Right hindlimb (tissue), 1 donor: ENCODE measurements at places on chromosomes 11 and 22.
A peak's percentile ranks its signal among the peaks of the same experiment; 100 is the strongest.

DNA sequence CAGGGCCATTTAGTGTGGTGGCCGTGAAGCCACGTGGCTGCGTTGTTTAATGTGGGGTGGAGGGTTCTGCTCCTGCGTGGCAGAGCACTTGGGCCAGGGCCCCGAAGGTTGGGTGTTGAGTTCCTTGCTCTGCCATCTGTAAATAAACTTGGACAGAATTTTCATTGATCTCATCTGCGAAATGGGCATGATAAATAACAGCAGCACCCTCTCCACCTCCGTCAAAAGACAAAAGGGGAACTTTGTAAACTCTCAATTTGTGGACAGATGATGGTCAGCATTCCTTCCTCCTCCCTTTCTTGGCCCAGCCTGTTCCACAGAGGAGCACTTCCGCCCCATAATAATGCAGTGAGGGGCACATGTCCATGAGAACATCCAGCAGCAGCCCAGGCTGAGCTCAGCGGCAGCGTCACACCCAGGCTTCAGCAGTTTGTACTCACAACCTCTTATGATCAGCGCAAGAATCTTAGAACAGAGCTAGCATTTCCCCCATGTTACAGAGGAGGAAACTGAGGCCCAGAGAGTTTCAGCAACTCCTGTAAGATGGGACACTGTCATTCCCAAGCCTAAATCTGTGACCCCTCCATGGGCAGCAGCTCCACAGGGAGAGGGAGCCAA is 874.5 kb downstream of the BRD1 start:
- no peak for DNase-seq

DNA sequence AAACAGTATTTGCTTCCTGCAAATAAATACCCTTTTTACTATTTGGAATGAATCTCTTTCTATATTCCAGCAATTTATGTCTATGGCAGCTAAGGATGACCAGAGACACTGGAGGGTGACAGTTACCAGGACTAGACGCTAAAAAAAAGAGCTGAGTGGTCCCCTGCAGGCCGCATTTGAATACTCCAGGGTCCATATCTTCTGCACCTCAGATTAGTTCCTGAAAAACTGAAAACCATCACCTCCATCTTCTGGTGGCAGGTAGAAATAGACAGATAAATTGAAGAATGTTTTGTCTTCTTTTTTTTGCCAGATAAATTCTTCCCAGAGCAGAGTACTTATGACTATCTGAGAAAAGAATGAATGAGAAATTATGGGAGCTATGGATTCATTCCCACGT is 145.6 kb downstream of the CSNK2A3 start:
- no peak for DNase-seq

DNA sequence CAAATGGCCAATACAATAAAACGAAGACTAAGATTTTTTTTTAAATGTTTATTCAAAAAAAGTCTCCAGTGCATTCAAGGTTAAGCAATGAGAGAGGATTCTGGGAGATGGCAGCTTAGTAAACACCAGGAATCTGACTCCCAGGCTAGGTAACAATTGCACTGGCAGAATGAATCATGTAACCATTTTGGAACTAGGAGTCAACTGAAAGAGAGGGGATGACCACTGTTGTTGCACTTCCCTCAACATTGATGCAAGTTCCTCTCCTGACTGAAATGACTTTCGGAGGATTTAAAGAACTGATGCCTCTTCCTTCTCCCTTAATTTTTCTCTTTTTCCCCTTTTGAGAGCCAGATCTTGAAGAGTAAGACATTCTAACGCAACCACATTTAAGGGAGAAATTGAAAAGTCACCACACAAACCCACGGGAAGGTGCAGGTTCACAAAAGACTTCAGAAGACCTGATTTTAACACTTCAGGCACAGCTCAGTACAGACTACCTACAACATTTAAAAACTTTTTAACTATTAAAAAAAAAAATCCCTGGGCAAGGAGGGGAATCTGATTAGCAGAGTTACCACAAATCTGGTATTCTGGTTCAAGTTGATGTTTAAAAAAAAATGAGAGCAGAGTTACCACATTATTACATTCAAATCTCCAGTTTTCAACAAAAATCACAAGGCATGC is 56.8 kb downstream of the FCHSD2 start:
- no peak for DNase-seq

GRCh38 chr22:19497245-19497644 is 17.5 kb downstream of the CDC45 start:
- DNase-seq, result peak; percentile 65

DNA sequence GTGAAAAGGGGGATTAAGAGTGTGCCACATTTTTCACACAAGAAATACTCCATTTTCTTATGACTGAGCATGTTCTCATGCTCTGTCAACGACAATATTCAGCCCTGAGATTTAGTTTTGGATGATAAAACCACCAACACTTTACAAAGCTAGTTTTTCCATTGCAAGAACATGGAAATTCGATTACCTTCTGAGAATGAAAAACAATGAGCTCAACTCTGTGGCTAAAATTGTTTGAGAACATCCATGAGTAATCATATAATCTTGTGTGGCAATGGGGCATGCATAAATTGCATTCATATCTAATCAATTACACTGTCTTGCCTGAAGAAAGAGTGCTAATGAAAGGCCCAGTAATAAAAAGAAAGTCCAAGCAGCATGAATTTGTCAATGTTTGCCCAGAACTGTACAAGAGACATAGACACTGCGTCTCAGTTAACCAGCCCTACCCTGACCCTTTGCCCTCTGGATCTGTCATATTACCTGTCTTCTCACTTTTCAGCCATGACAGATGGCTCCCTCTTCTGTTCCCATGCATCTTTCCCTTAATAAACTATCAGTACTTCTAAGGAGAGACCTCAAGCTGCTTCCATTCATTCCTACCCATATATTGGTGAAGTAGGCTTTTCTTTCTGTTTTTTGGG is 253.4 kb downstream of the FAM76B start:
- no peak for DNase-seq

DNA sequence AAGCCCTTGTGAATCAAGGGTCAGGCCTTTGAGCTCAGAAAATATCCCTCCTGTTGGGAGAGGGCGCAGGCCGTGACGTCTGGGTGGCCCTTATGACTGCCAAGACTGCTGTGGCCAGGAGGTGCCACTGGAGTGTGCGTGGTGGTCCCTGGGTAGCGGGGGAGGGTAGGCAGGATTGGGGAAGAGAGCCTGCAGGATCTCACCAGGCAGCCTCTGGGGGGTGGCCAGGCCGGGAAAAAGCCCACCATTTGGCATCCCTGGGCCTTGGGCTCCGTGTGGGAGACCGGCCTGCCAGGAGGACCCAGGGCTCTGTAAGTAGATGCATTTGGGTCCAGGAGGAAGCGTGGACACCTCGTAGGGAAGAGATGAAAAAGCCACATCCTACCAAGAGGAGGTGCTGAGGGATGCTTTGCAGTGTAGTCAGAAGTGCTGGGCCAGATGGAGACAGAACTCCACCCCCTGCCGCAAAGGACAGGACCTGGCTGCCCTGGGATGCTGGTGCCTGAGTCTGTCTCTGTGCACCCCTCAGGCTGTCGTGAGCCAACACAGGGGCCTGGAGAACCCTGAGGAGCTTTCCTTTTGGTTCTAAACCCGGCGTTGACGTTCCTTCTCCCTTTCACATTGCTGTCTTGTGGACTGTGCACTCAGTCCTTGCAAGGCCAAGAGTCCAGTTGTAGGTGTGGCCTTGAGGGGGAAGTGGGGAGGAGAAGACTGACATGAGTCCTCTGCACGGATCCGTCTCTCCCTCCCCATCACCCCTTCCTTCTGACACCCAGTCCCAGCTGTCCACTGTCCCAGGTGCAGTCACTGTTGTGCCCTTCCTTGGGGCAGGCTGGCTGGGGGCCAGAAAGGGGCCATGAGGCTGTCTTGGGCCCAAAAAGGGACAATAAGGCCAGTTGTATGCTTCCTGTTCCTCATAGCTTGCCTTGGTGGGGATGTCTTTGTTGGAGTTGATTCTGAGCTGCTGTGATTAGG is 12.7 kb upstream of the MIEF1 start:
- peak; percentile 15 for DNase-seq

DNA sequence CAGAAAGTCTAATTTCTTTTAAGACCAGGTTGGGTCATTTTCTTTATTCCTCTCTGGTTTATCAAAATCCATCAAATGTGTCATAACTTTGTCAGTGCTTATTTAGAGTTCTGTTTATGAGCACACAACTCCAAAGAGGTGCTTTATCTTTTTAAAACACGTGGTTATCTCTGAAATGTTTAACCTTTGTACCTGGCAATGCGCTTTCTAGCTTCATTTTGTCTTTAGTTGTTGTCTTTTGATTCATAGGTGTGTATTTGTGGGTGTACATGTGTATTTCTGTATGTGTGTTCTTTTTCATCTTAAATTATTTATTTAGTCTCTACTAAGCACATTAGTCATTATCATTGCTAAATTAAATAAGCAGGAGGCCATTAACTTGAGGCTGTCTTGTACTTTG is 251.4 kb downstream of the JRKL start:
- DNase-seq, result no peak

DNA sequence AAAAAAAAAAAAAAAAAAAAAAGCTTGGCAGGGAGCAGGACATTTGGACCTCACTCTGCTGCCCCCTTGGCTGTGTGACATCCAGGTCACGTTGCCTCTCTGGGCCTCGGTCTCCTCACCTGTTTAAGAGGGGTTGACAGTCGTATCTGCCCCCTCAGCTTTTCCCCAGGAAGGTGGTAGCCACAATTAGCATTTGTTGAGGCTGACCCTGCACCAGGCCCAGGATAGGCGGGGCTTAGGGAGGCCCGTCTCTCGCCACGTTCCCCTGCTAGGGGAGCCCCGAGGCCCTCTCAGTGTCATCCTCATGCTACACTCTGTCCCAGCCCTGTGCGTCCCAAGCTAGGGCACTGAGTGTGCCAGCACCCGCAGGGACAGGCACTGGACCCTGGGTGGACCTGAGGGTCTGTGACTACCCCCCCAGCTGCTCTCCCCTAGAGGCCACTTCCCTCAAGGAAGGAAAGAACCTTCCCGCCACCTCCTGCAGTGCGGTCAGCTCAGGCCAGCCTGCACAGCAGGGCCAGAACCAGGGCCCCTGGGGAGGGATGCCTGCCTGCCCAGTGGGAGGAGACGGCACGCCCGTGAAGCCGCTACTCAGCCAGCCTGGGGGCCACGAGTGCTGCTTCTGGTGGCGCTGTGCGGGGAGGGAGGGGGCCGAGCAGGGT is 38.5 kb upstream of the PPARA start:
- DNase-seq, result no peak
